ENCODE measurements at places on chromosomes 16 and 17. TPM values are rescaled to one million over a fixed set of nuclear protein-coding genes. Genes with fewer than 3 reads are reported as not detected.

BAIAP3 gene
- total RNA-seq, result not detected

PTGES3L gene
- 0.34 TPM for total RNA-seq

KIFC3 gene
- 91.2 TPM for total RNA-seq

MT1A gene
- 2.8 TPM for total RNA-seq

KARS1 gene
- total RNA-seq, result 186 TPM

RHOT2 gene
- 49.1 TPM for total RNA-seq

DNAJA3 gene
- 73.6 TPM for total RNA-seq
